ENCODE measurements at places on chromosomes 16 and 17.
A peak's percentile ranks its signal among the peaks of the same experiment; 100 is the strongest.

DNA sequence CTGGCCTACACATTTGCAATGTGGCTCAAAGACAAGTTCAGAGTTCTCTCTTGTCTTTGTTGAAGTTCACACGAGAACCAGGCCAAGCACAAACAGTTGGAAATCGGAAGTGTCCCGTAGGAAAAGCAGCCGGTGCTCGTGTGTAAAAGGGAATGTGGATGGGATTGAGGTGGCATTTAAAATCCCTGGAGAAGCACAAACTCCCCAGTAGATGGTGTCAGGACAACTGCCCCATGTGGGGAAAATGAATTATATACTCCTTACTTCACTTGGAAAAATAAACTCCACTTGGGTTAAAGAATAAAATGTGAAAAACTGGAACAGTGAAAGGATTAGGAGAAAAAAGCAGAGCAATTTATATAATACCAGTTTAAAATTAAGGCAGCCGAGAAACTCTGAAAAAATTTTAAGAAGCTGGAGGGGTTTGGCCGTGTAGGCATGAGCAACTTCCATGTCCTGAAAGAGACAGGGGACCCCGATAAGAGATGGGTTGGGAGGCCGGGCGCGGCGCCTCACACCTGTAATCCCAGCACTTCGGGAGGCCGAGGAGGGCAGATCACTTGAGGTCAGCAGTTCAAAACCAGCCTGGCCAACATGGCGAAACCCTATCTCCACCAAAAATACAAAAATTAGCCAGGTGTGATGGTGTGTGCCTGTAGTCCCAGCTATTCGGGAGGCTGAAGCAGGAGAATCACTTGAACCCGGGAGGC, 28.1 kb downstream of the CBFA2T3 start:
- H3K36me3 ChIP-seq: no peaks in the 10 kb centered on the region
- H3K27me3 ChIP-seq: no peaks in the 10 kb centered on the region
- H3K4me1 ChIP-seq: no peaks in the 10 kb centered on the region
- H3K4me3 ChIP-seq: no peak overlapping the region

DNA sequence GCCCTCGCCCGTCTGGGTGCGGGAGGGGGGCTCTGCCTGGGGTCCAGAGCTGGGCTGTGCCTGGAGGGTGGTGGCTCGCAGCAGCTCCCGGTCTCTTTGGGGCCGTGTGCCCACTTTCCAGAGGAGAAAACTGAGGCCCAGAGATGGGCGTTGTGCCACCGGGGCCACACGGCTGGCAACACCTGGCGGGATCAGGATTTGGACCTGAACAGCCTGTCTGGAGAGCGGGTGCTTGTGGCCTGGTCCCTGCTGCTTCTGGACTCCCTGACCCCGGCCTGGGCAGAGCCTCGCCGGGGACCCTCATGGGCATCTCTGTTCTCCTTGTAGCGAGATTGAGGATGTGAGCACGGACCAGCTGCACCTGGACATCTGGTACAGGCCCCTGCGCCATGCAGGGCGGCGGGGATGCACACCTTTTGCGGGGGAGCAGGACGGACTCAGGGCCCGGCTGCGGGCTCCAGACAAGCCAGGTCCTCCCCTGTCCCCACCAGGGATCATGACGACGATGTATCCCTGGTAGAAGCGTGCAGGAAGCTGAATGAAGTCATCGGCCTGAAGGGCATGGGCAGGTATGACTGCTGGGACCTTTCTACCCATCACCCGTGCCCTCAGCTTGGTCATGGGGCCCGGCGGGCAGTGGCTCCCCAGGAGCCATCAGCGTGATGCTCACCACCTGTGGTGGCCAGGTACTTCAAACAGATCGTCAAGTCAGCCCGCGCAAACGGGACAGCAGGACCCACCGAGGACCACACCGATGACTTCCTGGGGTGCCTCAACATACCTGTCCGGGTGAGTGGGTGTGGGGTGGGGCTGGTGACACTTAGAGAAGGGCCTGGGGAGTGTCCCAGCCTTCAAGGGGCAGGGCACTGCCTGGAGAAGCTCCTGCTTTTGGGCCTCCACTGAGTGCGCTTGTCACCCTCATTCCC, 8.3 kb downstream of the BAIAP3 start:
- H3K4me3 ChIP-seq: peak overlapping the region; percentile 52
- no peak for DNase-seq
- peaks cover 22% of the 10 kb centered on the region for H3K27me3 ChIP-seq
- no peak overlapping the region for H3K27ac ChIP-seq

- peaks cover 19% of the 10 kb centered on the region for H3K4me1 ChIP-seq
- no peak overlapping the region for H3K27ac ChIP-seq
- H3K4me3 ChIP-seq: no peak overlapping the region
- no peaks in the 10 kb centered on the region for H3K27me3 ChIP-seq
- no peak for DNase-seq
- no peaks in the 10 kb centered on the region for H3K36me3 ChIP-seq
These were observed 265.9 kb downstream of the SLC39A11 start for GRCh38 chr17:72826602-72827001.

GRCh38 chr17:33945646-33946546, 309.2 kb upstream of the CCL2 start:
- H3K4me3 ChIP-seq: no peak overlapping the region
- no peaks in the 10 kb centered on the region for H3K4me1 ChIP-seq
- H3K27ac ChIP-seq: no peak overlapping the region
- H3K36me3 ChIP-seq: no peaks in the 10 kb centered on the region
- H3K27me3 ChIP-seq: no peaks in the 10 kb centered on the region

DNA sequence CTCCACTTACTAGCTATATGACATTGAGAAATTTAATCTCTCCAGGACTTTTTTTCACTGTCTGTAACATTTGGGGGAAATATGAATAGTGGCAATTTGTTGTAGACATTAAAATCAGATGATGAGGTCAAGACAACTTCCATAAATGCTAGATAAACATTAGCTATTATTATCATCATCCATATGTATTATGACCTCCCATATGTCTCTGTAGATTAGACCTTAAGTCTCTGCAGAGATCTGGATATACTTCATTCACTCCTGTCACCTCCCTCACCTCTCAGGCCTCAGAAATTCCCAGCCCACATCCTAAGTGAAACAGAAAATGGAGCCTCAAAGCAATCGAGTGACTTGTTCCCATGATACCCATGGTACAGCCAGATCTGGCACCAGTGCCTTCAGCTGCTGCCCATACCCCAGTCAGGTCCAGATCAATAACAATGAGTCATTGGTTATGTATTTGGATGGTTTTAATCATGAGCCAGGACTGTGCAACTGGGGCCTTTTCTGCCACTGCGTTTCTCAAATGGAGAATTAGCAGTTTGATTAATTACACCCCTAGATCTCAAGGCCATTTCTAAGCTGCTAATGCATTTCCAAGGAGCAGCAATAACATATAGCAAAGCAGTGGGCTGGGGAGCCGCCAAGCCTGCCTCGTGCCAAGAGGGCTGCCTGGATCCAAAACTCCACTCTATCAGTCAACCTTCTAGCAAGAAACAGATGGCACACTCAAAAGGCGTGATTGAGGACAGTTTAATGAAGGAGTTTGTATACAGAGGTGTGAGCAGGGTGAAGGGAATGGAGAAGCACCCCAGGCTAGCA, 2.6 kb upstream of the FDXR start:
- peaks cover 24% of the 10 kb centered on the region for H3K4me1 ChIP-seq
- no peaks in the 10 kb centered on the region for H3K36me3 ChIP-seq
- H3K27me3 ChIP-seq: peaks cover 35% of the 10 kb centered on the region
- no peak overlapping the region for H3K27ac ChIP-seq

GRCh38 chr17:7703584-7704479, 1.2 kb upstream of the EFNB3 start:
- H3K27me3 ChIP-seq: peaks cover 47% of the 10 kb centered on the region
- H3K27ac ChIP-seq: no peak overlapping the region
- no peak for DNase-seq
- H3K36me3 ChIP-seq: no peaks in the 10 kb centered on the region
- no peak overlapping the region for H3K4me3 ChIP-seq

DNA sequence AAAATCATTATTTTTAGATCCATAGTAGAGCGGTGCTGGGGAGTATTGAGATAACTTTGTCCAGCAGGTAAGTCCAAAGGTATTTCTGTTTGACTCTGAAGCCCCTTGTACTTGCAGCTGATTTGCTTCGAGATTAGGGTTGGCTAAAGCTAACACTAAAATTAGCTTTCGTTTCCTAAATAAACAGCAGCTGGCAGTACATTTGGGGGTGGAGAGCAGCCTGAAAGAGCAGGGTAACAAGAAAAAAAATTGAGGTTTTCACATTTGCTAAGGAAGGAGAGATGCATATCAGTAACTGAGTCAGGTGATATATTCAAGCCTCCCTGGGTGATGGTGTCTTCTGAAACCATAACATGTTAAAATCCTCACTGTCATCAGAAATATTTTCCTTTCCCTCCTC, 37.4 kb upstream of the TMC5 start:
- peak; percentile 82 for DNase-seq
- peak overlapping the region; percentile 23 for H3K4me3 ChIP-seq
- H3K27ac ChIP-seq: peak overlapping the region; percentile 96
- peaks cover 65% of the 10 kb centered on the region for H3K4me1 ChIP-seq
- no peaks in the 10 kb centered on the region for H3K36me3 ChIP-seq

DNA sequence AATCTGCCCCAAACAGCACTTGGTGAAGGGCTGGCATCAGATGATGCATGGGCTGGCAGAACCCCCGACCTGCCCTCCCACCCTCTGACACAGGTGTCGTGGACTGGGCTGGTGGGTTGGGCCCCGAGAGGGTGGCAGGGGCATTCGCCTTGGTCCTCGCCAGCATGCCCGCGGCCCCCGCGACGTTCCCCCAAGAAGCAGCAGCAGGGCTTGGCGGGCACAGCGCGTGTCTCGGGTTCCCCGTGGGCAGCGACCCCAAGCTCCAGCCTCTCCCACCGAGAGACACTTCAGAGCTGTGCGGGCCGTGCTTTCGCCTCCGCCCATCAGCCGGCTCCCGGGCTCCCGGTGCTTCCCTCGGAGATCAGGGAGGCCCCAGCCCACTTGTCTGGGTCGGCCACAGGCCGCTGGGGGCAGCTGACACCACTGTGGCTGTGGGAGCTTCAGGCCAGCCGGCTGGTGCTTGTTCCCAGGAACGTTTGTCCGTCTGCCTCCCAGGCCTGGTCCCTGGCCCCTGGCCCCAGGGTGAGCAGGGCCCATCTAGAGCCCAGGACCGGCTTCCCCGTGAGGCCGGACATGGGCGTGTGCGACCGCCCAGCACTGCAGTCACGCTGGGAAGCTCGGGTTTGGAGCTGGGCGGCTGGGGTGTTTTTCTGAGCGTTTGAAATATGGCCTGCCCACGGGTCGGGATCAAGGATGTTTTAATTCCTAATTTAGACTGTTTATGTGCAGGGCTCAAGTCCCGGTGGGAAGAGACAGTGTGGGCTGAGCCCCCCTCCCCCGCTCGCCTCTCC, 16.6 kb downstream of the CACNA1H start:
- H3K27me3 ChIP-seq: peaks cover 88% of the 10 kb centered on the region
- H3K4me3 ChIP-seq: no peak overlapping the region
- no peak overlapping the region for H3K27ac ChIP-seq
- no peaks in the 10 kb centered on the region for H3K36me3 ChIP-seq

- peak; percentile 55 for DNase-seq
- H3K36me3 ChIP-seq: no peaks in the 10 kb centered on the region
- peaks cover 12% of the 10 kb centered on the region for H3K4me1 ChIP-seq
- H3K27ac ChIP-seq: no peak overlapping the region
- peak overlapping the region; percentile 20 for H3K4me3 ChIP-seq
These were observed 5.0 kb upstream of the CCL8 start for GRCh38 chr17:34314279-34314678.

- H3K27me3 ChIP-seq: no peaks in the 10 kb centered on the region
- peak; percentile 36 for DNase-seq
- H3K27ac ChIP-seq: no peak overlapping the region
- no peak overlapping the region for H3K4me3 ChIP-seq
These were observed 40.1 kb upstream of the RBBP6 start for GRCh38 chr16:24499193-24499814.

DNA sequence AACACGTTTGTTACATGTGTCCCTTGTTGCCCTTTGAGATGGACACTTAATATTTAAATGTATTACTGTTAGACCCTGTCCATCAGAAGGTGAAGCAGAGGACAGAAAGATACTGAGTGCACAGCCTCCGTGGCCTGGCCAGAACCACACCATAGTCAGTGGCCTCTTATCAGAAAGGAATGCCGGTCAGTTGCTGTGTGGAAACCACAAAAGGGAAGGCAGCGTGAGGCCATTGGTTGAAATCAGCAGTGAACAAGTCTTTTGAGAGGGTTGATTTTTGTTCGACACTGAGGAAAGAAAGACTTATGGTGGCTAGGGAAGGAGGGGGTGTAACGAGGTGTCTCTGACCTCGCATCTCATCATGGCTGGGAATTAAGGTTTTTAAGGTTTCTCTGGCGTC, 85.4 kb upstream of the CLEC18A start:
- no peaks in the 10 kb centered on the region for H3K27me3 ChIP-seq
- no peaks in the 10 kb centered on the region for H3K4me1 ChIP-seq
- no peak for DNase-seq
- H3K27ac ChIP-seq: no peak overlapping the region
- H3K36me3 ChIP-seq: no peaks in the 10 kb centered on the region
- H3K4me3 ChIP-seq: no peak overlapping the region

DNA sequence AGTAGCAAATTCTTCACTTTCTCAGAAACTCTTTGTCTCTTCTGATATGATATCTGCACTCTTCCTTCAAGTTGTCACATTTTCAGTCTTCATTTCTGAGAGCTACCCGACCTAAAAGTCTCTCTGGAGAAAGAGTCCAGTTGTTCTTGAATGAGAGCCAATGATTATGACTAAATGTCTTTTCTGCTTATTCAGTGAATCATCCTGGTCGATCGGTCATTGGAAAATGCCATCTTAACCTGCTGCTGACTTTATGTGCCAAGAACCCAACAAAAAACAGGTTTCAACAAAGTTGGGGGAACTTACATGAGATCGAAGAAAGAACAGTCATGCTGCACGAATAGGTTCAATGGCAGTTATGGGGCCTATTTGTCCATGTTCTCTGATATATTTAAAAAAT, 15.9 kb downstream of the SOX9 start:
- DNase-seq: no peak
- no peaks in the 10 kb centered on the region for H3K27me3 ChIP-seq
- no peaks in the 10 kb centered on the region for H3K36me3 ChIP-seq
- no peak overlapping the region for H3K27ac ChIP-seq
- H3K4me1 ChIP-seq: no peaks in the 10 kb centered on the region
- no peak overlapping the region for H3K4me3 ChIP-seq

DNA sequence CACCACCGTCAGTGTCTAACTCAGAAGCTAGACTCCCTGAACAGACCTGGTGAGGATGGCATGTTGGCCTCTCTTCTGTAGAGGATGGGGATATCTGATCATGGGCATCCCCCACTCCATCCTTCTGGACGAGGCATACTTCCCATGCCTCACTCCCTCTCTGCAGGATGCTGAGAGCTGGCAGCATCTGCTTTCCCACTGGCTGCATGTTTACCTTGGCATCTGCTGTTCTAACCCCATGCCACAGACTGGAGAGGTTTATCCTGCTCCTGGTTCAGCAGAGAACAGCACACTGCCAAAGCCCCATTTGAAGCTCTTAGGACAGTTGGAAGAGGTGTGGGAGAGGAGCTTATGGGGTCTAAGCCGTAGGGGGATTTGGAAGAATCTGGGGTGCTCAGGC, 46.0 kb downstream of the YPEL2 start:
- H3K4me1 ChIP-seq: peaks cover 39% of the 10 kb centered on the region
- no peak overlapping the region for H3K27ac ChIP-seq
- no peak for DNase-seq
- no peak overlapping the region for H3K4me3 ChIP-seq
- no peaks in the 10 kb centered on the region for H3K36me3 ChIP-seq

DNA sequence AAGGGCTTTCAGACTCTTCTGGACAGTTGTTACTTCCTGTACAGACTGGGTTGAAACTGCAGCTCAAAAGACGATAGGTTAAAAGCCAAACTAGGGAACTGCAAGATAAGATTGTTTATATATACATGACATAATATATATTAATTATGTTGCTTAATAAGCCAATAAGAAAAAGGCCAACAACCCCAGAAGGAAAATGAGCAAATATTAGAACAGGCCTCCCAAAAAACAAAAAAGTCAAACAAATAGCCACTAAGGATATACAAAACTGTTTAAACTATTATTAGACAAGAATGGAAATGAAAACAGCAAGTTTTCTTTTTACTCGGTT, 495 bp upstream of the CMTR2 start:
- H3K36me3 ChIP-seq: no peaks in the 10 kb centered on the region
- H3K27ac ChIP-seq: peak overlapping the region; percentile 74
- H3K27me3 ChIP-seq: no peaks in the 10 kb centered on the region
- no peak for DNase-seq

Measured in MM.1S (cell line).